ENCODE measurements at places on chromosomes 1 and 21. TPM values are rescaled to one million over a fixed set of nuclear protein-coding genes. Genes with fewer than 3 reads are reported as not detected.

GRCh38 chr1:10213186-10213705 is 2.9 kb downstream of the KIF1B start:
- H3K4me1 ChIP-seq = peaks cover 43% of the 10 kb centered on the region
- H3K36me3 ChIP-seq = no peaks in the 10 kb centered on the region
- H3K4me3 ChIP-seq = no peak overlapping the region
- no peak for DNase-seq
- H3K27ac ChIP-seq = no peak overlapping the region

GRCh38 chr1:29703596-29704370 is 467.5 kb downstream of the PTPRU start:
- DNase-seq = no peak
- H3K27ac ChIP-seq = no peak overlapping the region
- peaks cover 29% of the 10 kb centered on the region for H3K27me3 ChIP-seq
- no peak overlapping the region for H3K4me3 ChIP-seq
- peaks cover 10% of the 10 kb centered on the region for H3K4me1 ChIP-seq
- no peaks in the 10 kb centered on the region for H3K36me3 ChIP-seq

DNA sequence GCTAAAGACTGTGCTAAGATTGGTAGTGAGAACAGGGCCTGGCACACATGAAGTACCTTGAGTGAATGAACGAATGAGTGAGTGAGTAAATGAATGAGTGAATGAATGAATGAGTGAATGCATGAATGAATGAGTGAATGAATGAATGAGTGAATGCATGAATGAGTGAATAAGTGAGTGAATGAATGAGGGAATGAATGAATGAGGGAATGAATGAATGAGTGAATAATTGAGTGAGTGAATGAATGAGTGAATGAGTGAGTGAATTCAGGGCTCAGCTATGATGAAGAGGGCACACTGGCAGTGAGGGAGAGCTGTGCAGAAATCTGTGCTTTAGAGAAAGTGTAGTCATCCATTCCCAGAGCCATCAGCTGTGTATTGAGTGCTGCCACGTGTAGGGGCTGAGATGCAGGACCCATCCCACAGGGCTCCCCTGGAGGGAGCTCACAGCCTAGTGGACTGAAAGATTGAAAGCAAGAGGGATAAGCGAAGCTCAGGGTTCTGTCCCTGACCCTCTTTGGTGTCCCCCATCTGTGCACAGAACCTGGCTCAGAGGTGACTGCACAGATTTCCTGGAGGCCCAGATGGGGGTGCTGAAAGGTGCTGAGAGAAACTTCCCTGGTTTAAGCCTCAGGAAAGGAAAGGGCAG is 217.9 kb upstream of the VAMP3 start:
- H3K27ac ChIP-seq = no peak overlapping the region
- peaks cover 7% of the 10 kb centered on the region for H3K27me3 ChIP-seq
- H3K36me3 ChIP-seq = no peaks in the 10 kb centered on the region

The GSTM1 gene
- 43.1 TPM for total RNA-seq

DNA sequence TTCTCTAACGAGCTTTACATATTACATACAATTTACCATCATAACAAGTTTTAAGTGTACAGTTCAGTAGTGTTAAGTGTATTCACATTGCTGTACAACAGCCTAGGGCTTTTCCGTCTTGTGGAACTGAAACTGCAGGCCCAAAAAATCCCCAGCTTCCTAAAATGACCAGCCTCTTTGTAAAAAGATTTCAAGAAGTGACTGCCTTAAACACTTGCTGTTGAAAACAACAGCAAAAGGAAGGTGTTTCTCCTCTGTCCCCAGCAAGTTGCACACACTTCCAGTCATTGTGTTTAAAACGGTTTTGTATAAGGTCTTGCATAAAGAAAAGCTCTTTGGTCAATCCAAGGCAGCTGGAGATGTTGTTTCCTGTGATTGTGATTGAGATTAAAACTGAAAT is 16.0 kb upstream of the GBP1 start:
- H3K4me3 ChIP-seq = no peak overlapping the region
- H3K36me3 ChIP-seq = peaks cover 9% of the 10 kb centered on the region
- no peak overlapping the region for H3K27ac ChIP-seq
- H3K27me3 ChIP-seq = no peaks in the 10 kb centered on the region
- H3K4me1 ChIP-seq = peaks cover 8% of the 10 kb centered on the region
- DNase-seq = no peak

- peaks cover 37% of the 10 kb centered on the region for H3K36me3 ChIP-seq
- peak overlapping the region; percentile 80 for H3K27ac ChIP-seq
- peak; percentile 65 for DNase-seq
- peaks cover 56% of the 10 kb centered on the region for H3K4me1 ChIP-seq
These were observed 32.1 kb upstream of the HIVEP3 start for GRCh38 chr1:41950820-41951219.

The TCP10L gene
- 1.1 TPM for total RNA-seq

The MYOG gene
- total RNA-seq = not detected

The PKNOX1 gene
- 26.0 TPM for total RNA-seq

DNA sequence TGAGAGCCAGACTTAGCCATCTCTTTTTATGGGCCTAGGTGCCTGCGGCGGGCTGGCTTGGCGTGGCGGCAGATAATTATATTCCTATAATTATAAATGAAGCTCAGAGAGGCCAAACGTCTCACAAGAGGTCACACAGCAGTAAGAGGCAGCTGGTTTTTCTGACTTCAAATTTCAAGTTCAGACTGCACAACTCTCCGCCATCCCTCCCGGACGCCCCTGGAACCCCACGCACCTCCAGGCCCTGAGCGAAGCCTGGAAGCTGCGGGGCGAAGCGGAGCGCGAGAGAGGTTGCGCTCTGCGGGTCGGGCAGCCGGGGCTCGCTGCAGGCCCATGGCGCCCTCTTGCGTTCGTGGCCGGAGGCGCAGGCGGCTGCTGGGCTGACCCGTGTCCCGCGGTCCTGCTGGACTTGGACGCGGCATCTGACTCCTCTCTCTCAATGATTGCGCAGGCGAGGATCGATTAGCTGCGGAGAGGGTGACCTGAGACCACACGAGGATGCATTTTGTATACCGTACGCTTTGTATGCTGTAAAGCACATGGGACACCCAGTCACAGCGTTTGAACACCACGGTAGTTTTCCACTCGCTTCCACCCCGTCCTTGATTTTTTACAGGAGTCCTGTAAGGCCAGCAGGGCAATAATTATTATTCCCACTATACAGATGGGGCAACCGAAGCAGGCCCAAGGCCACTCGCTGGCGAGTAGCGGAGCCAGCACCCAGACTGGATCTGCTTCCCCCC is 272.7 kb downstream of the FOXD2 start:
- no peak overlapping the region for H3K27ac ChIP-seq
- H3K27me3 ChIP-seq = peaks cover 49% of the 10 kb centered on the region
- no peaks in the 10 kb centered on the region for H3K36me3 ChIP-seq
- DNase-seq = peak; percentile 72
- H3K4me1 ChIP-seq = peaks cover 3% of the 10 kb centered on the region
- no peak overlapping the region for H3K4me3 ChIP-seq

The SUSD4 gene
- total RNA-seq = not detected

- H3K27me3 ChIP-seq = peaks cover 24% of the 10 kb centered on the region
- DNase-seq = no peak
- H3K4me3 ChIP-seq = no peak overlapping the region
- peaks cover 6% of the 10 kb centered on the region for H3K4me1 ChIP-seq
- no peak overlapping the region for H3K27ac ChIP-seq
These were observed 45.3 kb downstream of the NR5A2 start for GRCh38 chr1:200072636-200073285.

DNA sequence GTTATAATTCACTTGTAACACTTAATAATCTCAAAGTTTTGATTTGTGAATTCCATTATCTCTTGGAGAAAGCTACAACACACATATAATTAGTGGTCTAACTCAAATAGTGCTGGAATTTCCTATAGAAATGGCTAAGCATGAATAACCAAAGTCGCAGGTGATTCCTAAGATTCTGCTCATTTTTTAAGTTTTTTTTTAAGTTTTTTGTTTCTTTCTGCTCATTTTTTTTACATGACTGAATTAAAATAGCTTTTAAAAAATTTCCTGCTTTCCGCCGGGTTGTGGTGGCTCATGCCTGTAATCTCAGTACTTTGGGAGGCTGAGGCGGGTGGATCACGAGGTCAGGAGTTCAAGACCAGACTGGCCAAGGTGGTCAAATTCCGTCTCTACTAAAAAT is 90.4 kb downstream of the APP start:
- no peak overlapping the region for H3K27ac ChIP-seq
- H3K36me3 ChIP-seq = no peaks in the 10 kb centered on the region
- no peak for DNase-seq
- no peak overlapping the region for H3K4me3 ChIP-seq
- no peaks in the 10 kb centered on the region for H3K27me3 ChIP-seq

The DNAJC28 gene
- total RNA-seq = 0.52 TPM

GRCh38 chr1:201761871-201762270 is 67.1 kb upstream of the IPO9 start:
- no peak overlapping the region for H3K4me3 ChIP-seq
- H3K27me3 ChIP-seq = peaks cover 14% of the 10 kb centered on the region
- H3K4me1 ChIP-seq = no peaks in the 10 kb centered on the region
- H3K27ac ChIP-seq = no peak overlapping the region
- H3K36me3 ChIP-seq = no peaks in the 10 kb centered on the region

The NES gene
- total RNA-seq = not detected

All from natural killer cell treated with Interleukin-12 subunit alpha and Interleukin-12 subunit beta and Interleukin-15 and Interleukin-18, amount 100 ng/mL, for 72 hours (primary cell).